ENCODE measurements at places on chromosomes 2 and 18. TPM values are rescaled to one million over a fixed set of nuclear protein-coding genes. Genes with fewer than 3 reads are reported as not detected.

The HNMT gene
- 43.3 TPM for total RNA-seq

The YIPF4 gene
- 15.1 TPM for total RNA-seq

The ZNF513 gene
- 7.3 TPM for total RNA-seq

The DARS1 gene
- 85.6 TPM for total RNA-seq

The SCN7A gene
- 50.6 TPM for total RNA-seq

The IL36RN gene
- not detected for total RNA-seq

The ST6GAL2 gene
- 3.1 TPM for total RNA-seq

The ANKRD44 gene
- 26.6 TPM for total RNA-seq

The UGT1A10 gene
- not detected for total RNA-seq
